ENCODE measurements at places on chromosomes 12 and 14. TPM values are rescaled to one million over a fixed set of nuclear protein-coding genes. Genes with fewer than 3 reads are reported as not detected.

Gene NPFF
- total RNA-seq, result not detected

Gene CLEC4C
- not detected for total RNA-seq

Gene ATF7
- total RNA-seq, result 11.1 TPM

Gene MED6
- total RNA-seq, result 19.1 TPM

Gene LMO3
- 0.04 TPM for total RNA-seq

Gene PTCSC3
- not detected for total RNA-seq

Gene OSGEP
- total RNA-seq, result 55.1 TPM

All from hair follicular keratinocyte (primary cell).